ENCODE measurements at places on chromosomes 11 and 22. TPM values are rescaled to one million over a fixed set of nuclear protein-coding genes. Genes with fewer than 3 reads are reported as not detected.

OR56A4 gene
- total RNA-seq = not detected

HYLS1 gene
- 6.7 TPM for total RNA-seq

MIAT gene
- total RNA-seq = 38.4 TPM

POTEH gene
- not detected for total RNA-seq

MS4A15 gene
- not detected for total RNA-seq

Measured in activated CD4-positive, alpha-beta T cell treated with anti-CD3 and anti-CD28 coated beads, Interleukin-2, amount 10 ng/mL, durations not matched to agents 24 days and 14 days (primary cell).